ENCODE measurements at places on chromosomes 1 and 21.

DNA sequence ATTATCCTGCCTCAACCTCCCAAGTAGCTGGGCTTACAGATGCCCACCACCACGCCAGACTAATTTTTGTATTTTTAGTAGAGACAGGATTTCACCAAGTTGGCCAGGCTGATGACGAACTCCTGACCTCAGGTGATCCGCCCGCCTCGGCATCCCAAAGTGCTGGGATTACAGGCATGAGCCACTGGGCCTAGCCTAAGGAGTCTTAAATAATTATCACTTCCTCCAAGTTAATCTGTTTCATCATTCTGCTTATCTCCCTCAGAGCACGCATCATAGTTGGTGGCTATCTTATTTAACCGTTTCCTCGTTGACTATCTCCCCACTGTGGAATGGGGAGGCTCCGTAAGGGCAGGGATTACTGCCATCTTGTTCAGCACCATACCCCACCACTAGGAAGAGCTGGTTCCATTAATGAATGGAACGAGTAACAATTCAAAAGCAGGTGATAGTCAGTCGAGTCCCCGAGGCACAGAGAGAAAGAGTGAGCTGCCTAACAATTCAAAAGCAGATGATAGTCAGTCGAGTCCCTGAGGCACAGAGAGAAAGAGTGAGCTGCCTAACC, 52.7 kb downstream of the GLUL start:
- DNase-seq, result no peak

GRCh38 chr21:15080526-15080925, 15.7 kb upstream of the NRIP1 start:
- no peak for DNase-seq

GRCh38 chr1:20178634-20179370, 7.1 kb upstream of the UBXN10 start:
- DNase-seq, result no peak

- no peak for DNase-seq
Observed at GRCh38 chr1:219666242-219666641, 53.3 kb upstream of the ZC3H11B start.

GRCh38 chr1:7608628-7609305, 162.3 kb upstream of the VAMP3 start:
- no peak for DNase-seq

DNA sequence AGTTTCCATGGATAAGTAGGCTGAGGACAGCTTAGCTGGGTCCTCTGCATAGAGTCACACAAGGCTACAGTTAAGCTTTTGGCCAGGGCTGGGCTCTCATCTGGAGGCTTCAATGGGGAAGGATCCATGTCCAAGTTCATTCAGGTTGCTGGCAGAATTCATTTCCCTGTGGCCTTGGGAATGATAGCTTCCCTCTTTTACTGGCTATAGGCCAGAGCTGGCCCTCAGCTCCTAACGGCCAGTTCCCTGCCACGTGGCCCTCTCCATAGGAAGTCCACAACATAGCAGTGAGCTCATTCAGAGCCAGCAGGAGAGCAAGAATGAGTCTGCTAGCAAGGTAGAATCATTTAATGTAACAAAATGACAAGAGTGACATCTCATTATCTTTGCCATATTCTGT, 15.1 kb upstream of the PODN start:
- DNase-seq, result no peak

- no peak for DNase-seq
Observed at GRCh38 chr1:163050496-163050895, 18.7 kb upstream of the RGS4 start.

- no peak for DNase-seq
Observed at GRCh38 chr1:233905416-233906051, 1.1 kb downstream of the SLC35F3 start.

DNA sequence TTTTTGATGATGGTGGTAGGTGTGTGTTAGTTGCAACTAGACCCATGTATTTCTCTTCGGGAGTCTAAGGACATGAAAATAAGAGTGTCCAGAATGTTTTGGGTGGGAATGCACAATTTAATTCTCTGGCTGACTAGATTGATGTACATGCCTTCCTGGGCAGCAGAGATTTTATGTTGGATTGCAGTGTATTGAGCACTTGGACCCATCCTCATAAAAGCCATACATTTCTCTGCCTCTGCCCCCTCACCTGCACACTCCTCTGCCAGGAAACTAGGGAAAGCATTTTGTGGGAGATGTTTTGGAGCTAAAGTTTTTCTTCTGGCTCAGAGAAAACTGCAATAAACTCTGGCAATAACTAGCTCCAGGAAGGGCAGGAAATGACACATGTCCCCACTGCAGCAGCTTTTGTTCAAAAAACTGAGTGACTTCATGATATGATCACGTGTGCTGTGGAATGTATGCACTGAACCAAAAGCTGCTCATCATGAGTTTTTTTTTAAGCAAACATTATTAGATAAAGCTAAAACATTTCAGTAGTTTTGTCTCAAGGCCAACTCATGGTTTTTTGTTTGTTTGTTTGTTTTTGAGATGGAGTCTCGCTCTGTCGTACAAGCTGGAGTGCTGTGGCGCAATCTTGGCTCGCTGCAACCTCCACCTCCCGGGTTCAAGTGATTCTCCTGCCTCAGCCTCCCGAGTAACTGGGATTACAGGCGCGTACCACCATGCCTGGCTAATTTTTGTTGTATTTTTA, 17.6 kb downstream of the RIT1 start:
- no peak for DNase-seq

- DNase-seq, result no peak
Observed at GRCh38 chr1:219072329-219072728, 101.3 kb upstream of the LYPLAL1 start.

DNA sequence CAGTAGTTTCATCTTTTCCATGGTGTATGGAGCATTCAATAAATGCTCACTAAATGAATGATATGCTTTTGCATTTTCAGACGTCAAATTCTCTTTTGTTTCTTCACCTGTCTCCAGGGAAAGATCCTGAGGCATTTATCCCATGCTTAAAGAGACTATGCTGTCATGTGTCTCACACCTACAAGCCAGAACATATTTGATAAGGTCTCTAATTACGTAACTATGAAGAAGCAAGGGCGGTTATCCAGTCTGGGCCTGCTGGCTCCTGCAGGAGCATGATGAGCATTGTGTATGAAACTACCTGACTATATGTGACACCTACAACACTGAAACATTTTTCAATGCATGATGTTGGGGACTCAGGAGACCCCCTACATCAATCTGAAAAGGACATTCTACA, 51.8 kb downstream of the FBXO42 start:
- DNase-seq, result no peak

GRCh38 chr1:201630582-201630981, 91.7 kb downstream of the NAV1 start:
- no peak for DNase-seq

GRCh38 chr1:223508796-223509195, 115.6 kb downstream of the CCDC185 start:
- no peak for DNase-seq

GRCh38 chr1:36889478-36890226, 144.7 kb downstream of the GRIK3 start:
- DNase-seq, result no peak

DNA sequence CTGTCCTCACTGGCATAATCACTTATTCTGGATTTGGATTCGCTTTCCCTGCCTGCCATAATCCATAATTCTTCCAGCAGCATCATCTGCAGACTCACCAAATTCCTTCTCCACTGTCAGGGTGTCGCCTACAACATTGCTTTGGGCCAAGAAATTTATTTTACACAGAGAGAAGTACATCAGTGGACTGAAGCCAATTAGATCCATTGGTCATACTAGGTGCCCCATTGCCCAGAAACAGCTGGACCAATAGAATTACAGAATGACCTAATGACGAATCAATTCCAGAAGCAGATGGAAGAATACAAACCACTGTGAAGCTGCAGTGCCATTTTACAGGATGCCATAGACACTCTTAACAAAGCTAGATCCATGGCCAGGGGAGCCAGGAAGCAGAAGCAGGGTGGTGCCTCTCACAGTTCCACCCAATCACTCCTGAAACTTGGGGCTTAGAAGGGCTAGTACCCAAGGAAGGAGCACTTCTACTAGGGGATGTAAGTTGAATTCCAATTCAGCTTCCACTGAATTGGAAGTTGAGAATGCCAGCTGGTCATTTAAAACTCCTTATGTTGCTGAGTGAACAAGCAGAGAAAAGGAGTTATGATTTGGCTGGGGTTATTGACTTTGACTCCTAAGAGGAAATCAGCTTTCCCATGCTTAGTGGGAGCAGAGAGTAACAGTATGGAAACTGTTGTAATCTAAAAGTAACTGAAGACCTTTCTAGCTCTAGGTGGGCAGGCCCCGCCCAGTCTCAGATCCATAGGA, 44.0 kb downstream of the EDN2 start:
- DNase-seq, result no peak

DNA sequence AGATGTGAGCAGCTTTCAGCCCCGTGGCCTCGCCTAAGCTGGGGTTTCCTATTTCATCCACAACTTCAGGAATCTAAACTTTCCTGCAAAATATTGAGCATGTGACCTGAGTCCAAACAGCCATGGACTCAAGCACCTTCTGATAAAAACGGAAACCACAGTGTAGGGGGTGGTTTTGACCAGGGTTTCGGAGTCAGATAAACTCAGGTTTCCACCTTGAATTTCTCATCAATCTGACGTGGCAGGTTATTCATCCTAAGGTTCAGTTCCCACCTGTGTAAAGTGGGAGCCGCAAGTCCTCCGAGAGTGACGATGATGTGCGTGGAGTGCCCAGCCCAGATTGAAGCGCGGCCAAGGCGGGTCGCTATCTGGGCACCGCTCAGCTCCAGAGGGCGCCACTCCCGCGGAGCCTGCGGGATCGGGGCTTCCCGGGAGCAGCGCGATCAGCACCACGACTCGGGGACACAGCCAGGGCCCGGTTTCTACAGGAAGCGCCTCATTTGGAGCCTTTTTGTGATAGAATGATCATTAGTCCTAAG, 871 bp upstream of the ETS2 start:
- DNase-seq, result peak; percentile 25

DNA sequence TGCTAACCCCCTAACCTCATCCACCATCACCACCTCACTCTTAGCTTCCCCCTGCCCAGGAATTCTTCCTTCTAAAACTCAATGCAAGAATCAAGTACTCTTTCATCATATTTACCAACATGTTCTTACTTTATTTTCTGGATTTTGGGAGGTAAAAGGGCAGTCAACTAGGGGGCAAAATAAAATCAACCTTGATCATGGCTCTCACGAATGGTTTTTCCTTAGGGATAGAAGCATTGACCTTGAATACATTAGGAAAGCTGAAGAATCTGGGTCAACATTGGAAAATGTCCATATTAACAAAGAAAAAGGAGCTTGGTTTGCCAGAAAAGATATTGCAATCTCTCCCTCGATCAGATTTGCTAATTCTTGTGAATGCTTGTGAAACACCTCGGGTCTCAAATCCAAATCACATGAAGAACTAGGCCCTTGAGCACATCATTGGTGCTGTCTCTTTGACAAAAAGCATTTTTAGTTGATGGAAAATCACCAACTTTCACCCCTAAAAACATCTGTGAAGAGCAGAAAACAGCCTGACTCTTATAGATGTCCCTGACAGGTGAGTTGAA, 58.9 kb downstream of the ZC3H11B start:
- DNase-seq, result no peak

DNA sequence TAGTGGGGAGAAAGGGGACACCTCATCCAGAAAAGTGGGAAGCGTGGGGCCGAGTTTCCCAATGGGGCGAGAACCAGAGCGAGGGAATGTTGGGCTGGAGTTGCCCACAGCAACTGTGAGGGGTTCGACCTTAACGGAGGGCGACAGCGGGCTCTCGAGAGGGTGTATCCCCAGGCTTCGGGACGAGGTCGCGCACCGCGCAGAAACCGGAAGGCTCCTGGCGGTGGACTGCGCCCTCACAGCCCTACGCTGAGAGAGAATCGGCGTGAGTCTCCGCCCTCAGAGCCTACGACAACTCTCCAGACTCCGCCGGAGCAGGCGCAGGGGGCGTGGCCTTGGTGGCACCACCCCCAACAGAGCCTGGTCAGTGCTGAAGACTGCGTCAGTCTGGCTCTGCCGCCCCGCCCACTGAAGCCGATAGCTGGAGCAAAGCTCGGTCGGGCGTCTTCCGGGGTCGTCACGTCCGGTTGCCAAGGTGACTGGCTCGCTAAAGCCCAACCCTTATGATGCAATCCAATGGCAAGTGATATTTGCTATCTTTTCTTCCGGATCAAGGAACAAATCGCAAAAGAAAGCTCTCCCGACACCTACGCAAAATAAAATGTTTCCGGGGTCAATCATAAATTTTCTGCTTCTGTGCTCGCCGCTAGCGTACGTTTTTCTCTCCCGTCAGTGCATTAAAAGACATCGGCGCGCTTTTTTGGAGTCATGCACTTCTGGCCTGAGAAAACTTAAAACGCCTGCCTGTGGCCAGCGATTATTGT, at the start of gene LRIF1:
Gene LRIF1 (minus strand): TSS at position 232 of the 764 bp plus-strand sequence. CDS start 234 bp downstream, outside the sequence.
- peak; percentile 100 for DNase-seq

DNA sequence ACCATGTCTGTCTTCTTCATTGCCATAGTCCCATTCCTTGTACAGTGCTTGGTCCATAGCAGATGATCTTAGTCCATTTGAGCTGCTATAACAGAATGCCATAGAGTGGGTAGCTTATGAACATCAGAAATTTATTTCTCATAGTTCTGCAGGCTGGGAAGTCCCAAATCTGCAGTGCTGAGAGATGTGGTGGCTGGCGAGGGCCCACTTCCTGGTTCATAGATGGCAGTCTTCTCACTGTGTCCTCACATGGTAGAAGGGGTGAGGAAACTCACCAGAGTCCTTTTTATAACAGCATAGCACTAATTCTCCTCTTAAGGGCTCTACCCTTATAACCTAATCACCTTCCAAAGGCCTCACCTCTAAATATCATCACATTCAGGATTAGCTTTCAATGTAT, 23.1 kb upstream of the RAP1A start:
- DNase-seq, result no peak

- no peak for DNase-seq
Observed at GRCh38 chr21:31666445-31667010, 7.0 kb downstream of the SOD1 start.

- DNase-seq, result no peak
Observed at GRCh38 chr1:83318366-83318765, 680.6 kb downstream of the TTLL7 start.

DNA sequence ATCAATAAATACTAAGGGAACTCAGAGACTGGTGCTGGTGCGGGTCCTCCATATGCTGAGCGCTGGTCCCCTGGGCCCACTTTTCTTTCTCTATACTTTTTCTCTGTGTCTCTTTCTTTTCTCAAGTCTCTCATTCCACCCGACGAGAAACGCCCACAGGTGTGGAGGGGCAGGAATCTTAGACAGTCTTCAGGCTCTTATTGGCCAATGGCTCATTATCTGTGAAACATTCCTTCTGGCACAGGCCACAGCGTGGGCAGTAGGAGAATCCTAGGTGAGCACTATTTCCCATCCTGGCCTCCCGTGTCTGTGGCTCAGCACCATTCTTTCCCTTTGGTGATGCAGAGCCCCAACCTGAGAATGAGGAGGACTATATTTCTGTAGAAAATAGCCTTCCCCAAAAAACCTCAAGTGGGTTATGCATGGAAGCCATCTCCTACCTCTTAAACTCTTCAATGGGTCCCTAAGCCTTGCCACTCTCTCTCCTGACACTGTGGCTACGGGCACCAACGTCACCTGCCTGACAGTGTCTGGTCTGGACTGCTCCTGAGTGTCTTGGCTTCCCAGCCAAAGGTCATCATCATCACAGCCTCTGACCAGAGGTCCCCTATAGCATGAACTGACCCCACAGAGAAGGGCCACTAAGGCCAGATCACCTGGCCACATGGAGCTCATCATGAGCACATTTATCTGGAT, 6.2 kb upstream of the SLAMF1 start:
- DNase-seq, result no peak

GRCh38 chr1:151819976-151820623, 11.5 kb downstream of the RORC start:
- no peak for DNase-seq

GRCh38 chr1:45067806-45068205, 55.8 kb downstream of the UROD start:
- no peak for DNase-seq

- no peak for DNase-seq
Observed at GRCh38 chr1:234355782-234356510, 17.3 kb upstream of the COA6 start.
